Breast epithelium (tissue), 4 donors: ENCODE measurements at places on chromosomes 5 and 9.

DNA sequence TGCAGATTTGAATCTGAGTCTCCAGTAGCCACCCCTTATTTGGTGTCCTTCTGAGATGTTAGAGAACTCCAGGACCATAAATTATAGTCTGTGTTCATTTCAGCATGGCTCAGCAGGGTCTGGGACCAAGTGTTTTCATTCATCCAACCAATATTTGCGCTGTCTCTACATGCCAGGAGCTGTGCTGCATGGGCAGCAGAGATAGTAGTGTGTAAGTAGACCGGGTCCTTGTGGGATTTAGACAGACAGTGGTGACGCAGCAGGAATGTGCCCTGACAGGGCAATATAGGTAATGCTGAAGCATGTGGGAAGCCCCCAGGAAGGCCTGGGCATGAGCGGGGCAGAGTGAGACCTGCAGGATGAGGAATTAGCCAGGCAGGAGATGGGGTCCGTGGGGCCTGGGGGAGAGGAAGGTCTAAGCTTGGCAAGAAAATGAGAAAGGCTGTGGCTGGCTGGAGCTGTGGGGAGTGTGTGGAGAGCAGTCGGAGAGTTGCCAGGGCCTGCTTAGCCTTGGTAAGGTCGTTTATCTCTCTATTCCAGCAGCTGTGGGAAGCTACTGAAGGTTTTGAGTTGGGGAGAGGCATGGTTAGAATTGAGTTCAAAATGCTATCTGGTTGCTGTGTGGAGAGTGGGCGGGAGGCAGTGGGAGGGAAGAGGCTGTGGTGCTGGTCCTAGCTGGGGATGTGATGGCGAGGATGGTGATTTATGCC is 16.8 kb downstream of the STXBP1 start:
- DNase-seq: no peak

GRCh38 chr5:157143127-157143971 is 684 bp upstream of the MED7 start:
- DNase-seq: no peak

DNA sequence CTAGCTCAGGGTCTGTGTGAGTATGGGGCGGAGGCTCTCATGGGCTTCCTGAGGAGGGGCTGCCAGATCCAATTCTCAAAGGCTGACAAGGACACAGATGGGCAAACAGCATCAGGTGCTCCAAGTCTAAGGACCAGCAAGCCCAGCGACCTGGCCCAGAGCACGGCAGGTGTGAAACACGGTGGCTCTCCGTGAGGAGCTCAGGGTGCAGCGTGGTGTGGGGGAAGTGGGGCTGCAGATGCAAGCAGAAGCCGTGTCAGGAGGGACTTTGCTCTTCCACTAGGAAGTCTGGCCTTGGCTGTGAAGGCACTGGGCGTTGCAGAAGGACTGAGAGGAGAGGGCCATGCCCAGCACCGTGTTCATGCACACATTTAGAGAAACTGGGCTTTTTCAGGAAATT is 420.0 kb downstream of the GADD45G start:
- no peak for DNase-seq

- no peak for DNase-seq
Measured at GRCh38 chr9:92440751-92441046, 16.4 kb upstream of the OMD start.

GRCh38 chr5:108212775-108213346 is 169.0 kb downstream of the FBXL17 start:
- no peak for DNase-seq

DNA sequence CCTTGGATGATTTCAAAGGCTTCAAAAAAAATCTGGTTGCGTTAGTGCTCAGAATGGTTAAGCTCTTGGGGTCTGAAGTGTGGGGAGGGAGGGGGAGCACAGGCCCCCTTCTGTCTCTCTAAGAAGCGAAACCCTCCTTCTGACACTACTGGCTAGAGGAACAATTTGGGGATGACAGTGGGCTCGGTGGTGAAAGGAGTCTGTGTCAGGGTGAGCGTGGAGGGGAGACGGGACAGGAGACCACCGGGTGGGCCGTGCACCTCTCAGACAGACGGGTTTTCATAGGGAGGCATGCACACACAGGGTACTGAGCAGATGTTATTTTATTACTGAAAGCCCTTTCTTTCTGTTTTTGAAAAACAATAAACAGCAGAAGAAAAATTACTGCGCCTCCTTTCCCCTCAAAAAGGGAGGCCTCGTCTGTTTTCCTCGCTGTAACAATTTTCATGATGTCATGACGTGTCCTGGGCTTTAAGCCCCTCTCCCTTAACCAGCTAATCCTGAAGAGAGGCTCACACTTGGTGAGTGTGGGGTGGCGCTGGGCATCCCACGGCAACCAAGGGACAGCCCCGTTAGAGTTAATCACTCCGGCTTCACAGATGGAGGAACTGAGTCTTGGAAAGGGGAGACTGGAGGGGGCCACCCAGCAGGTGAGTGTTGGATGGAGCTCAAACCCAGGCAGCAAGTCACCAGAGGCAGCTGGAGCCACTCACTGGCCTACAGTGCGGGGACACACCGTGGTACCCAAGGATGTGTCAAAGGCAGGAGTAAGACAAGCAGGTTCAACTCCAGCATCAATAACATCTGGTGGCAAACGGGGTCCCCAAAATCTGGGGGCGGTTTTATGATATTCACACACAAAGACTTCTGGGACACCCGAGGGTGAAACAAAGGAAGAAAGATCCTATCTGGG is 53.4 kb downstream of the PTCH1 start:
- DNase-seq: no peak

DNA sequence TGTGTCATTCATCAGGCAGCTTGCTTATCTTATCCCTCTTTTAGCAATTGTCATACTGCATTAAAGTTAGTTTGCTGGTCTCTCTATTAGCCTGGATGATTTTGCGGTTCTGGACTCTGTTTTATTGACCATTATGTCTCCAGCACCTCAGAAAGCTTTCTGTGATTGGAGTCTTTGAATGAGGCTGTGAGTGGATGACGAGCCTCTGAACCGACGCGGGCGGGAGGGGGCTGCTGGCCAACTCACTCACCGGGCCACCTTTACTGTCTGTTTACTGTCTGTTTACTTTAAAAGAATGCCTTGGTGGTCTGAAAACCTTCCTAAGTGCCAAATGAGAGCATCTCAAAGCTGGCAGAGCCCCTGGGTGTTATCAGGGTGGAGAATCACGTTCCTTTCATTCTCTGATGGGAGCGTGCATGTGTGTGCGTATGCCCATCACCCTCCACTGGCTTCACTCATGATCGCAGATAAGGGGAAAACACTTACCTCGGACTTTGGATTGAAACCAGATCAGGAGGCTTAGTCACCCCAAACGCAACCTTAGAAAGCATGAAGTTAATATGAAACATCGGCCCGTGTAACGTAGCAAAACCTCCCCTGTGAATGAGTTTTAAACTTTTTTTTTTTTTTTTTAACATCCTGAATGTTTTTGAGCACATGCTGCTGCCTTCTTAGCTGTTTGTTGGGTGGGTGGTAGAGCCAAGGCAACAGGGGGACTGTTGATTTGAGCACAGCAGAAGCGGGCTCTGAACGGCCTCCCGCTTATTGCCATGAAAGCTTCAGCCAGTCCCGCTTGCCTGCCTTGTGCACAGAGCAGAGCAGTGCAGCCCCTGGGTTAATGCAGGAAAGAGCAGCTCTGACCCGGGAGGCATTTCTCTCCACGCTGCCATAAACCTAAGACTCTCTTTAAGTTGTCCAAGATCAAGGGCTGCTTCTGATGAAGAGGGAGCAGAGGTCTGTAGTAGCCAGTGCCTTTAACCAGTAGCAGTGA is 173.6 kb downstream of the GADD45G start:
- DNase-seq: no peak
